ENCODE measurements at places on chromosomes 7 and 10.

GRCh38 chr10:132170561-132171361 lies 16.0 kb upstream of the DPYSL4 start:
- no peak for DNase-seq

DNA sequence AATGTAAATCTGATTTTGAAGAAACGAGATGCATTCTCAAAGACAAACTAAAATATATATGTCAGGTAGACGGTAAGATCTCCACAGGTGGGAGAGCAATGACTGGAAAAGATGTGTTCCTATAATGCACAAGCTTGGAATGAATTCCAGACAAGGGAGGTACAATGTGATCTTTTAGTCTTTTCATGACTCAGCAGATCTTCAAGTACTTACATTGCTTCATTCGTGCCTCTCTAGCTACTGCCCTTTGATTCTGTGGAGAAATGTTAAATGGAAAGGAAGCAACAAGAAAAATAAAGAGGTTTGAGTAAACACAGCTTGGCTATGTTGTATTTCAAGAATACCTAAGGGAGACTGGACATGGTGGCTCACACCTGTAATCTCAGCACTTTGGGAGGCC lies 106.6 kb downstream of the GAD2 start:
- DNase-seq = no peak

- DNase-seq = no peak
Observed at GRCh38 chr10:79020015-79020491, 48.7 kb upstream of the ZMIZ1 start.

DNA sequence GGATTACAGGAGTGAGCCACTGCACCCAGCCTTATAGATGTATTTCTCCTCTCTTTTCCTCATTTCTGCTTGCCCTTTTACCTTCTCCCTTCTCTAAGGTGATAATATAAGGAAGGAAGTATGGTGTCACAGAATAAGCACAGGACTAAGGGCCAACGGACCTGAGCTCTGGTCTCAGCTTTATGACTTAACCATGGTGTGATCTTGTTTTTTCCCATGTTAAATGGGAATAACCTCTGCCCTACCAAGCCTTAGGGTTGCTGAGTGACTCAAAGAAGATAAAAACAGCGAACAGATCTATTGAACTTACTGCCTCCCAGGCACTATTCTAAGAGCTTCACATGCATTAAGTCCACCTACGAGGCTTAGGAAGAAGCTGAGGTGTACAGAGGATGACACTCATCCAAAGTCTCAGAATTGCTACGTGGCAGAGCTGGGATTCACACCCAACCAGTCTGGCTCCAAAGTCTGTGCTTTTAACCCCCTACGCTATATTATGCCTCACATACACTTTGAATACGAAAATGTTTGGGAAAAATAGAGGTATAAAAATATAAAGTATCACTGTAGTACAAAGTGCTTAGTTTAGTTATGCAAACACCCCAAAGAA lies 5.6 kb downstream of the UROS start:
- no peak for DNase-seq

DNA sequence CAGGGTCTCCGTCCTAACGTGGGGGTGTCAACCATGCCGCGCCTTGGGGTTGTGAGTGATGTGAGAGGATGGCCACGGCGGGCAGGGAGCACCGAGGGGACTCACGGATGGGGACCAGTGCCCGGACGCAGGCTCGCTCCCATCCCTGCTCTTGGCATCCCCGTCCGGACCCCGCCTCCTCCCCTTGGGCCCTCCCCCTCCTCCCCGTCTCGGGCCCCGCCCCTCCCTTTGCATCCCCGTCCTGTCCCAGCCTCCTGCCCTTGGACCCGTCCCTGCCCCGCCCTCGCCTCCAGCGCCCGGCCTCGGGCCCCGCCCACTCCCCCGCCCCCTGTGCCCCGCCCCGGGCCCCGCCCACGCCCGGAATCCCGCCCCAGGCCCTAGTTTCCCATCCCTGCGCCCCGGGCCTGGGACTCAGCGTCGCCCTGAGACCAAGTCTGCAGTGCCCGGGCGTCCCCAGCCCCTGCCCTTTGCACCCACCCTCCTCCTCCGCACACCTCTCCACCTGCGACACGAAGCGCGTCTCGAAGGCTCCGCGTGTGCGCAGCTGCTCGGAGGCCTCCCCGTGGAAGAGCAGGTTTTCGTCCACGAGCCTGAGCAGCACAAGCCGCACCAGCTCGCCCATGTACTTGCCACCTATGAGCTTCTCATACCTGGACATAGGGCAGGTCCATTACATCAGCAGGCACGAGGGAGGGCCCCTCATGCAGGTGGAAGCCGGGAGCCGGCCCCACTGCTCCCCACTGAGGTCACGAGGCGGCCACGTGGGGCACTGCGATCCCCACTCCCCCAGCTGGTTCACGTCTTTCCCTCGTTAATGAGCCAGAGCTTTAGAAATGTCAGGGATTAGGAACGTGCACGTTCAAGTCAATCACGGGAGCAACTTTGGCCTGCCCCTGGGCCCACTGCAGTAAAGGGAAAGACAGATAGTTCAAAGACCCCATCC lies 5.1 kb upstream of the MYL7 start:
- peak; percentile 32 for DNase-seq

- DNase-seq = no peak
Observed at GRCh38 chr10:12841426-12841825, 160.1 kb downstream of the CCDC3 start.

GRCh38 chr7:39605087-39605486 lies 18.3 kb upstream of the RALA start:
- no peak for DNase-seq

GRCh38 chr10:68224810-68225209 lies 7.1 kb downstream of the ATOH7 start:
- DNase-seq = no peak

GRCh38 chr10:128480601-128481000 lies 354.4 kb upstream of the MKI67 start:
- no peak for DNase-seq

DNA sequence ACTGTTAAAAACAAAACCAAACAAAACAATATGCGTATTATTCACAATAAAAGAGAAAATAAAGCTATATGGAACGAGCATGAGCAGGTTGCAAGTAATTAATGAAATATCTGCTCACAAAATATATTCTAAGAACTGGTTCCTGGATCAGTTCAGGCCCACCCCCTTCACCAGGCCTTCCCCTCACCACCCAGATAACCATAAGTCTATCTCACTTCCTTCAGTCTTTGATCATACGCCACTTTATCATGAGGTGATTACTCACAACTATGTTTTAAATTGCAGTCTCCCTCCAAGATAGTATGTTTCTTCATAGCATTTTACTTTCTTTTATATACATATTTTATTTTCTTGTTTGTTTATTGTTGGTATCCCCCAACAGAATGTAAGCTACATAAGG lies 263.1 kb upstream of the HGF start:
- no peak for DNase-seq

DNA sequence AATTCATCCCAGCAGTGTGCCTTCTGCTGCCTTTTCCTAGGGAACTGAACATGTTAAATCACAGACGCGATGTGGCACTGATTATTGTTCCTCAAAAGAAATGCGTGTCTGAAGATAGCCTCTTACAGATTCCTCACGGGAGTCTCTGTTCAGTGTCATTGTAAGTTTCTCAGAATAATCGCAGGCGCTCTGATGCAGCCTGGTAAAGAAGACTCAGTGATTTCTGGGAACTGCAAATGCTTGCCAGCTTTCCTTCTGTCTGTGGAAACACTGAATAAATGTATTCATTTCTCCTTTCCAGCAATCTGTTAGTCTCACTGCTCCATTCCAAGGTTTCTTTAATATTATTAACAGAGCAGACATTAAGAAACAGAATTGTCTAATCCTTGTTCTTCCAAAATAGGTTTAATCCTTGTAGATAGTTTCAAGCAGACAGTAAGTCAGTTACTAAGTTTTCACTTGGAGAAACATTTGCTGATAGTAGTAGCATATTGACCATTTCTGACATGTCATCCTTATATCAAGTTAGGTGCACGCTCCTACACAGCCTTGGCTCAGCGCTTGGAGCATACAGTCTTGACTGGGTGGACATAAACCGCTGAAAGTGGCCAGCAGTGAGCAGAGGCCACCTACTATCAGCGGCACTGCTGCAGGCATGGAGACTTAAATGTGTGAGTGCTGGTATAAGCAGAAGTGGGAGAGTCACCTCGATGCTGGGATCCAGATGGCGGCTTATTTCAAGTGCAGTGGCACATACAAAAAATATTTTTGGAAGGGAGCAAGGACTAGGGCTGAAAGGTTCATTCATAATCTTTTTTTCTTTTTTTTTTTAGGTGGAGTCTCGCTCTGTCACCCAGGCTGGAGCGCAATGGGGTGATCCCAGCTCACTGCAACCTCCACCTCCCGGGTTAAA lies 27.7 kb downstream of the MMRN2 start:
- DNase-seq = no peak
